ENCODE measurements at places on chromosomes 5 and 9. TPM values are rescaled to one million over a fixed set of nuclear protein-coding genes. Genes with fewer than 3 reads are reported as not detected.

GRCh38 chr5:143924311-143924978 lies 112.5 kb downstream of the HMHB1 start:
- DNase-seq: no peak

DNA sequence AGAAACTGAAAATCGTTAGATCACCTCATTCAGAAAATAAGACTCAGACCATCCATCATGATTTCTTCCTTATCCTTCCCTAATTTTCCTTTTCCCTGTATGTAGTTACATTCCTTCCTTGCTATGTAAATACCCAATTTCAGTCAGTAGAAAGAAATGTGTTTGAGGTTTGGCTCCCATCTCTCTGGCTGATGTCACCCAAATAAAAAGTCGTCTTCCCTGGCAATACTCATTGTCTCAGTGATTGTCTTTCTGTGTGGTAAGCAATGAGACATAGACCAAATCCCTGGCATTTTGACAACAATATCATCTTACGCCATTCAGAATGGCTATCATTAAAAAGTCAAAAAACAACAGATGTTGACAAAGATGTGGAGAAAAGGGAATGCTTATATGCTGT lies 303.9 kb upstream of the EDIL3 start:
- peak; percentile 81 for DNase-seq

DNA sequence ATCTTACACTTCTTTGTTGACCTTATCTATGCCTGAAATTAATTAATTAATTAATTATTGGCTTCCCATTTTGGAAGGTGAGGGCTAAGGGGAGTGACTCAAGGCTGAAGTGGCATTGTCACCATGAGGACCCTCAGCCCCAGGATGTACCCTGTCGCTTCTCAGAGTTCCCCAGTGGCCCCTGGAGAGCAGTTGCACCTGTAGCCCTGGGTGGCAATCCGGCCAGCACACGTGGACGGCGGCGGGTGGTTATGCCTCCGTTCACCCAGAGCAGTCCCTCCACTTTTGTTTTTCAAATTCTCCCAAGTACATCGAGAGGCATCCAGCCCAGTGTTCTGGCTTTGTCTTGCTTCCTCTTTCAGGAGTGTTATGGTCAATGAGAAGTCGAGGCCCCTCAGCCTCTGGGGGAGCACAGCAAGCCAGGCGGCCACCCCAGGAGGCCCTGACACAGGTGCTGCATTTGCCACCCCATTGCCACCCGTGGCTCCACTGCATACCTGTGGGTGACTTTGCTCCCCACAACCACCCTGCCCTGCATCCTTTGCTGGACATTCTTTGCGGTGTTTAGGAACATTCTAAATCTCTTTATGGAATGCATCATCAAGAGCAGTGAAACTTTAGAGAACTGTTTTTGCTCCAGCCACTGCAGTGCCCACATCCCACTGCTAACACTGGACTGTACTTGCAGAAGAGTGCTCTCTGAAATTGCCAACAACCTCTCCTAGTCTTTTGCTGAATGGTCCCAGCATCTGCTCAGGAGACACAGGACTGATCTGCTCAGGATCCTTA lies 11.5 kb upstream of the IRX2 start:
- DNase-seq: no peak

GRCh38 chr5:58827463-58827862 lies 244.6 kb downstream of the RAB3C start:
- DNase-seq: no peak

DNA sequence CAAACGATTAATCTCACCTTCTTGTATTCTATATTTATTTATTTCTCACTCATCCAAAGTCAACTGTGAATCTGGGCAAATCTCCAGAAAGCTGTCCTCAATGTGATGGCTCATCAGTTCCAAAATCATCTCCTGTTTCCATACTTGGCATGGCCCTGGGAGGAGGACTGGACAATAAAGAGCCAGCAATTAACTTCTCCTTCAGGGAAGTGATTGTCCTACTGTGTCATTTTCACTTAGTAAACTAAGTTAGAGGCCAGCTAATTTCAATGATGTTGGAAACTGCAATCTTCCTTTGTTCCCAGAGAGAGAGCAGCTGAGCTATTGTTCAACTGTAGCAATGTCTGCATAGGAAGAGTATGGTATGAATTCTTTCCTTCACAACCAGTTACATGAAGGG lies 17.5 kb downstream of the CDH12 start:
- peak; percentile 2 for DNase-seq

- peak; percentile 38 for DNase-seq
Observed at GRCh38 chr9:80957801-80958200, 731.5 kb downstream of the TLE1 start.

DNA sequence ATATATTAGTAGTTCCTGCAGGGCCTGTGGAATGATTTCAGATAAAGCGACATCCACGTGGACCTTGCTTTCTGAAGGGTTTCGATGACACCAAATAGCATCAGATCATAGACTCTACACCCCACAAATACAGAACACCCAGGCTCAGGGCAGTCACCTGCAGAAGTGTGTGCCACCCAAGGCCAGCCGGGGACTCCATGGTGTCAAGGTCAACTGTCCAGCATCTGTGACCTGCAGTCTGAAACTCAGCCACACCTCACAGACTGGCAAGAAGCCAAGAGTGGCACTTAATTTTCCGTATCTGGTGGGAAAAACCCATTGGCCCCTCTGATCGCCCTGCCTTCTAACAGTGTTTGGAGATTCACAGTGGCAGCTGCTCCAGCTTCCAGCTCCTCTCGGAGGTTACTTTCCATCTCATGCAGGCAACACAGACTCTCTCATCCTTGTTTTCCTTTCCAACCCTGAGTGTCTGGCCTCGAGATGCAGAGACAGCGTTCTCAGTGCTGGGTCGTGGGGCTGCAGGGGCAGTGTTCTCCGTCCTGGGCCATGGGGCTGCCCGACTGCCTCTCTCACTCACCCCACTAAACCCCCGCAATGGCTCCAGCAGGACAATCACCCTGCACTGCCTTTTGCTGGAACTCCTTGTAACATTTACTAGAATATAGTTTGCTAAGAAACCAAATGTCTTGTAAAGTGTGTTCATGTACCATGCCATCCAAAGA lies 221.9 kb downstream of the IRX2 start:
- no peak for DNase-seq

DNA sequence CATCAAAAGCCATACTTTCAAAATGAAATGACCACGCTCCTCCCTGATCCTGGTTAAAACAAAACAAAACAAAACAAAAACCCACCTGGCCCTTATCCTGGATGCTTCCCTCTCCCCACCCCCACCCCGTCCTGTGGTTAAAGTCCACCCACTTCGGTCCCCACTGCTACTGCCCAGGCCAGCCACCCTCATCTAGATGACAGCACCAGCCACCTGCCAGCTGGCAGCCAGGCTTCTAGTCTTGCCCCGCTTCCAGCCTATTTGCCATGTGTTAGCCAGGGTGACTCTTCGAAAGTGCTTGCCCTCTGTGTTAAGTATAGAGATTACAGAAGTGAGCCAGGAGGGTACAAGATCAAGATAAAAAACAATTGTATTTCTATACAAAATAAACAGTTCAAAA lies 27.5 kb upstream of the NCS1 start:
- no peak for DNase-seq

GRCh38 chr5:169609716-169610115 lies 26.1 kb downstream of the SPDL1 start:
- no peak for DNase-seq

DNA sequence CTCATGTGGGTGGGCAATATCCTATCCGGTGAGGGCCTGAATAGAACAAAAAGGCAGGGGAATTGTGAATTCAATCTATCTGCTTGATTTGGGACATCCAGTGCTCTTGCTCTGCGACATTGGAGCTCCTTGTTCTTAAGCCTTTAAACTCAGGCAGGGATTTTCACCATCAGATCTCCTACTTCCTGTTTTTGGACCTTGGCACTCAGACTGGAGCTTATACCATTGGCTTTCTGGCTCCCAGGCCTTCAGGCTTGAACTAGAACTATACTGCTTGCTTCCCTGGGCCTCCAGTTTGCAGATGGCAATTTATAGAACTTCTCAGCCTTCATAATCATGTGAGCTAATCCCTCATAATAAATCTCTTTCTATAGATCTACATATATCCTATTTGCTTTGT lies 134.3 kb upstream of the CLINT1 start:
- DNase-seq: no peak

- DNase-seq: no peak
Observed at GRCh38 chr5:158026304-158027031, 167.5 kb upstream of the CLINT1 start.

DNA sequence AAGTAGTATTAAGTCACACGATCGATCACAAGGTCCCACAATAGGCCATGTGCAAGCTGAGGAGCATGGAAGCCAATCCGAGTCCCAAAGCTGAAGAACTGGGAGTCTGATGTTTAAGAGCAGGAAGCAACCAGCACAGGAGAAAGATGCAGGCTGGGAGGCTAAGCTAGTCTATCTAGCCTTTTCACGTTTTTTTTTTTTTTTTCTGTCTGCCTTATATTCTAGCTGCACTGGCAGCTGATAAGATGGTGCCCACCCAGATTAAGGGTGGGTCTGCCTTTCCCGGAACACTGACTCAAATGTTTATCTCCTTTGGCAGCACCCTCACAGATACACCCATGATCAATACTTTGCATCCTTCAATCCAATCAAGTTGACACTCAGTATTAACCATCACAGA lies 6.5 kb downstream of the PPIP5K2 start:
- DNase-seq: no peak

- DNase-seq: no peak
Observed at GRCh38 chr9:89807682-89808075, 202.9 kb downstream of the GADD45G start.

- no peak for DNase-seq
Observed at GRCh38 chr5:67341478-67341877, 144.9 kb upstream of the CD180 start.

DNA sequence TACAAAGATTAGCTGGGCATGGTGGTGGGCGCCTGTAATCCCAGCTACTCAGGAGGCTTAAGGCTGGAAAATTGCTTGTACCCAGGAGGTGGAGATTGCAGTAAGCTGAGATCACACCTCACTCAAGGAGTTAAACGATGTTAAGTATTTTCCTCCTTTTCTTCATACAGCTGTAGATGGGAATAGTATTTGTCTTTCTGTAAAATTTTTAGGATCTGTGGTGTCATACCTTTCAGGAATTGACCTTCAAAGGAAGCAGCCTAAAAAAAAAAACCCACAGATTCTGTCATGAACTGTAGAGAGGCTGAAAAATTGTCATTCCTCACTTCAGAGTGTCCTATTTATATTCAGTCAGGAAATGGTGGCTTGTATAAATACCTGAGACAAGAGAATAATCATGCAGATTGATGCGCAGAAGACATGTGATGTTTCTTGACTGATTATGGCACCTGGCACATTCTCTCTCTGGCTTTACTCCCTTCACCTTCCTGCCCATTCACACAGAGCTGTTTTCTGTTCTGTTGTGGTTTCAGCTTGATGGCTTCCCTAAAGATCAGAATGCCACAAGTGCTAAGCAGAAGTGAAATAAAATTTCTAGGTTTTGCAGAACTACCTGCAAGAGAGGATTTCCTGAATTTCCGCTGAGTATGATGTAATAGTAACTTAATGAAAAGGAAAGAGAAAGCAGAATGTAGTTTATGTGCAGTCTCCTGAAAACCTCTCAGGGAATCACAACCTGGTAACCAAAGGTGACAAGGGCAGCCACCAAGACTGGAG lies 3.8 kb downstream of the IFNA1 start:
- no peak for DNase-seq

DNA sequence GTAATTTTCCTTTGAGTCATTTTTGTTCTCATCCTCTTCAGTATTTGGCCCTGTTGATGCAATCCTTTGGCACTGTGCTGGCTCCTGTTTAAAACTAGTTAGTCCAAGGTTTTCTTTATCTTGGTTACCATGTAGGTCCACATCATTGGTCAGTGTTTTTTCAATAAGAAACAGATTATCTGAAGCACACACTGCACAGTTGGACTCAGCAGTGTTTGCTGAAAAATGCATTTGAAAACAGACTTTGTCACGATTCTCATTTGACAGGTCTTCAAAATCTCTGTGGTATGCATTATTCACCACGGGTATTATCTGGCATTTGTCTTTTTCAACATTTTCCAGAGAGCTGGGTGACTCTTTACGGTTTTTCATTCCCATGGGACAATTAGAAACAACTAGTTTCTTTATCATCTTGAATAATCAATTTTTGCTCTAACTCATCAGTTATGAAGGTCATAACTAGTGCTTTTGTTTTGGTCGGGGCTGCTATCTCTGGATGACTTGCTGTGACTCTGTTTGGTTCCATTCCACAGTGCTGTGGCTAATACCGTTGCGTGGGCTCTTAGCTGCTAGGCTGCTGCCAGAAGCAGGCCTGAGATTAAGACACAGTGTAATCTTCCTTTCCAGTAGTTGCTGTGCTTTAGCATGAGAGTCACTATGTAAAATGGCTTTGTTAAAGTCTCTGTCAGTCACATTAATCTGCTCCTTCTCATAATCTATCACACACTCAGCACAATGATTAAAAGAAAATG lies 36.2 kb downstream of the NUDT12 start:
- no peak for DNase-seq

GRCh38 chr5:116872986-116873385 lies 298.4 kb upstream of the SEMA6A start:
- DNase-seq: peak; percentile 2

GRCh38 chr9:130993303-130994030 lies 15.5 kb upstream of the LAMC3 start:
- DNase-seq: no peak

The SH3TC2 gene
- 12.3 TPM for total RNA-seq

The AQP7 gene
- total RNA-seq: not detected

The ECSCR gene
- not detected for total RNA-seq

The TMEFF1 gene
- 0.54 TPM for total RNA-seq

The FAM169A gene
- 22.9 TPM for total RNA-seq
